ENCODE measurements at places on chromosomes 4 and X. TPM values are rescaled to one million over a fixed set of nuclear protein-coding genes. Genes with fewer than 3 reads are reported as not detected.

GRCh38 chrX:124415115-124415800, 68.9 kb downstream of the SH2D1A start:
- no peak overlapping the region for H3K27ac ChIP-seq
- H3K27me3 ChIP-seq = no peaks in the 10 kb centered on the region
- no peak overlapping the region for H3K4me3 ChIP-seq
- no peaks in the 10 kb centered on the region for H3K4me1 ChIP-seq
- no peaks in the 10 kb centered on the region for H3K36me3 ChIP-seq
- DNase-seq = no peak

DNA sequence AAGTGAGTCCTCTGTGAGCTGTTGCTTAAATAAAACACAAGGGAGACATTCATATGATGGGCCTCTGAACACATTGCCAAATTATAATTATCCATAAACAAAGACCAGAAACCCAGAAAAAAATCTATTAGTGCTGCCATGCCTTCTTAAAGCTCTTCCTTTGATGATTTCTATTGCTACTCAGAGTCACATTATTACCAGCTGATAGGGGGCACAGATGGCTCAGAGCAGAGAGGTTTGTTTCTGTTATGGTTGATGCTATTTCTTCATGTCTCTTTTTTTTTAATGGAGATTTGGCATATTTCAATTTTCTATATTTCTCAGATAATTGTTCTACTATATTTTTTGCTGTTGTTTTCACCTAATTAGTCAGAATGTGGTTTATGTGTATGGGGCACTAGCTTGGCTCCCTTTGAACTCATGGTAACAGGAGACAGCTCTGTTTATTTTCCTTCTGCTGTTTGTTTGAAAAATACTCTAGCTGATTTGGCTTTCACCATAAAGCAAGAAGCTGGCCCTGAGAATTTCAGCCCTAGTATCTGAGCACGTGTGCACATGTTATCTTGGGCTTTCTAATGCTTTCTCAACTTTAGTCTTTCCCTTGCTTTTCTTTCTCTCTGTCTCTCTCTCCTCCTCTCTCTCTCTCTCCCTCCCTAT, 568.8 kb downstream of the PPARGC1A start:
- H3K36me3 ChIP-seq = no peaks in the 10 kb centered on the region
- DNase-seq = no peak
- H3K4me3 ChIP-seq = no peak overlapping the region
- H3K4me1 ChIP-seq = no peaks in the 10 kb centered on the region

- H3K27me3 ChIP-seq = no peaks in the 10 kb centered on the region
- H3K4me1 ChIP-seq = peaks cover 8% of the 10 kb centered on the region
- H3K36me3 ChIP-seq = no peaks in the 10 kb centered on the region
- no peak for DNase-seq
- no peak overlapping the region for H3K4me3 ChIP-seq
Observed at GRCh38 chrX:129650821-129651510, 3.8 kb downstream of the APLN start.

- peak overlapping the region; percentile 64 for H3K4me3 ChIP-seq
- peak overlapping the region; percentile 72 for H3K27ac ChIP-seq
- no peaks in the 10 kb centered on the region for H3K27me3 ChIP-seq
- DNase-seq = no peak
- H3K36me3 ChIP-seq = peaks cover 3% of the 10 kb centered on the region
Observed at GRCh38 chr4:109559625-109559982, 442 bp upstream of the MCUB start.

GRCh38 chrX:99933865-99934264, 476.2 kb downstream of the PCDH19 start:
- no peaks in the 10 kb centered on the region for H3K27me3 ChIP-seq
- DNase-seq = no peak
- H3K27ac ChIP-seq = no peak overlapping the region

GRCh38 chrX:34866646-34867045, 76.0 kb upstream of the FAM47B start:
- H3K36me3 ChIP-seq = no peaks in the 10 kb centered on the region
- DNase-seq = no peak
- no peak overlapping the region for H3K27ac ChIP-seq
- no peaks in the 10 kb centered on the region for H3K27me3 ChIP-seq
- H3K4me1 ChIP-seq = no peaks in the 10 kb centered on the region

DNA sequence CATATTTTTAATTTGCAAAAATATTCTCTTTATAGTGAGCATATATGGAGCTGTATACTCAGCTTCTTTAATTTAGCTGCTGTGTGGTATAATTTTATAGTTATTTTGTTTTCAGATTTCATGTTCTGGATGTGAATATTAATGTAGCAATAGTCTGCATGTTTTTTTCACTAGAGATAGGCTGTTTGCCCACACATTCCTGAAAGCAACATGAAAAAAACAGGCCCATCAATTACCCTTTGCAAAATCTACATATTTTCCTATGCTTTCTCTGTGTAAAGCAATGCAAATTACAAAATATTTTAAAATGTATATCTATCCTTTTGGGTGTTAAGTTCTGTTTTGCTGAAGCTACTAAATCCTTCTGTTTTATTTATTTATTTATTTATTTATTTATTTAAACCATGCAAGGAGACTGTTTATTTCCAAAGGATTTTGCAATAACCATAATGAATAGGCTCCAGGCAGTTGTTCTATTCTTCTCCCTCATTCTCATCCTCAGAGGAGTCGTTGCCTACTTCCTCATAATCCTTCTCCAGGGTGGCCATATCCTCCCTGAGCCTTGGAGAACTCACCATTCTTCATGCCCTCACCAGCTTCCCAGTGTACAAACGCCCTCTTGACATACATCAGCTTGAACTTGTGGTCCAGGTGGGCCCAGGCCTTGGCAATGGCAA, 277.1 kb downstream of the ANKRD50 start:
- no peak for DNase-seq
- no peaks in the 10 kb centered on the region for H3K27me3 ChIP-seq
- H3K27ac ChIP-seq = no peak overlapping the region
- no peak overlapping the region for H3K4me3 ChIP-seq

GRCh38 chrX:39752815-39753214, 344.9 kb downstream of the BCOR start:
- DNase-seq = no peak
- H3K27ac ChIP-seq = no peak overlapping the region
- H3K27me3 ChIP-seq = no peaks in the 10 kb centered on the region
- H3K4me3 ChIP-seq = no peak overlapping the region
- peaks cover 5% of the 10 kb centered on the region for H3K4me1 ChIP-seq

GRCh38 chrX:68989865-68990606, 161.2 kb downstream of the EFNB1 start:
- no peak overlapping the region for H3K4me3 ChIP-seq
- no peak for DNase-seq
- H3K27ac ChIP-seq = no peak overlapping the region

DNA sequence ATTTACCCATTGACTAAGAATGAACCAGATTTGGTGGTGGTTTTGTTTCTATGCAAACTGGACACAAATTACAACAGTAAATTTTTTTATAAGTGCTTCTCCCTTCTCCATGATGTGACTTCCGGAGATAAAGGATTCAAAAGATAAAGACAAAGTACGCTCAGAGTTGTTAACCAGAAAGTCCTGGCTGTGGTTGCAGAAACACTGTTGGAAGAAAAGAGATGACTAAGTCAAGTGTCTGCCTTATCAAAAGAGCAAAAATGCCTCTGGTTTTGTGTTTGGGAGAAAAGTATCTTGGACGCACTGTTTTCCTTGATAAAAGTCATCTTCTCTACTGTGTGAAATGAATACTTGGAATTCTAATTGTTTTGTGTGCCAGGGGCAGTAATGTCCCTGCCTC, 213.4 kb downstream of the GC start:
- no peaks in the 10 kb centered on the region for H3K36me3 ChIP-seq
- DNase-seq = no peak
- no peaks in the 10 kb centered on the region for H3K27me3 ChIP-seq
- no peak overlapping the region for H3K4me3 ChIP-seq
- H3K27ac ChIP-seq = no peak overlapping the region

- DNase-seq = no peak
- H3K36me3 ChIP-seq = no peaks in the 10 kb centered on the region
- no peak overlapping the region for H3K27ac ChIP-seq
- H3K4me3 ChIP-seq = no peak overlapping the region
Observed at GRCh38 chrX:85828771-85829170, 218.6 kb downstream of the CHM start.

- H3K4me3 ChIP-seq = no peak overlapping the region
- no peaks in the 10 kb centered on the region for H3K36me3 ChIP-seq
- no peak overlapping the region for H3K27ac ChIP-seq
- H3K27me3 ChIP-seq = no peaks in the 10 kb centered on the region
Observed at GRCh38 chr4:55238407-55238806, 107.6 kb upstream of the SRD5A3 start.

- H3K36me3 ChIP-seq = no peaks in the 10 kb centered on the region
- DNase-seq = no peak
- peak overlapping the region; percentile 39 for H3K4me3 ChIP-seq
- peaks cover 42% of the 10 kb centered on the region for H3K4me1 ChIP-seq
Observed at GRCh38 chrX:130120746-130121504, 10.6 kb upstream of the ELF4 start.

DNA sequence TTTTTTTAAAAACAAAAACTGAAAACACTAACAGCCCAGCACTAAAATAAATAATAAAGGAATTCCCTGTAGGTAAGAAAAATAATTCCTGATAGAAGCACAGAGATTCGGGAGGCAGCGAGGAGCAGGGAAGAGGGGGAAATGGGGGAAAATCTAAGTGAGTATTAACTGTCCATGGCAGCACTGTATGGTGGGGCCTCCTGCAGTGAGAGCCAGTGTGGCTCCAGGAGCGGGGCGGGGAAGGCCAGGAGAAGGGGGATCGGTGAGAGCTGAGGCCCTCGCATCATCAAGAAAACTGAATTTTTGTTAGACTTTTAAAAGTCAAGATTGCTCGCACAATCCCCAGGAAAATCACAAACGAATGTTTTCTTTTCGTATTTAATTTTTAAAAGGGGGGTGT, 14.1 kb downstream of the RNF212 start:
- H3K4me1 ChIP-seq = 0 out of 2 replicates have a peak, but pooled peaks cover 4% of the 10 kb centered on the region
- no peak overlapping the region for H3K27ac ChIP-seq
- H3K4me3 ChIP-seq = peak overlapping the region; percentile 49
- H3K36me3 ChIP-seq = no peaks in the 10 kb centered on the region
- no peaks in the 10 kb centered on the region for H3K27me3 ChIP-seq
- no peak for DNase-seq

GRCh38 chr4:1331591-1332353, 15.2 kb upstream of the UVSSA start:
- no peaks in the 10 kb centered on the region for H3K27me3 ChIP-seq
- no peaks in the 10 kb centered on the region for H3K4me1 ChIP-seq
- H3K36me3 ChIP-seq = no peaks in the 10 kb centered on the region
- no peak overlapping the region for H3K4me3 ChIP-seq

GRCh38 chrX:31258166-31258565, 186.3 kb upstream of the FTHL17 start:
- no peak for DNase-seq
- no peak overlapping the region for H3K27ac ChIP-seq
- no peaks in the 10 kb centered on the region for H3K27me3 ChIP-seq
- no peaks in the 10 kb centered on the region for H3K36me3 ChIP-seq
- H3K4me1 ChIP-seq = no peaks in the 10 kb centered on the region

- H3K4me3 ChIP-seq = no peak overlapping the region
- H3K4me1 ChIP-seq = no peaks in the 10 kb centered on the region
- no peak overlapping the region for H3K27ac ChIP-seq
- no peak for DNase-seq
Observed at GRCh38 chr4:150032541-150032940, 45.7 kb upstream of the DCLK2 start.

DNA sequence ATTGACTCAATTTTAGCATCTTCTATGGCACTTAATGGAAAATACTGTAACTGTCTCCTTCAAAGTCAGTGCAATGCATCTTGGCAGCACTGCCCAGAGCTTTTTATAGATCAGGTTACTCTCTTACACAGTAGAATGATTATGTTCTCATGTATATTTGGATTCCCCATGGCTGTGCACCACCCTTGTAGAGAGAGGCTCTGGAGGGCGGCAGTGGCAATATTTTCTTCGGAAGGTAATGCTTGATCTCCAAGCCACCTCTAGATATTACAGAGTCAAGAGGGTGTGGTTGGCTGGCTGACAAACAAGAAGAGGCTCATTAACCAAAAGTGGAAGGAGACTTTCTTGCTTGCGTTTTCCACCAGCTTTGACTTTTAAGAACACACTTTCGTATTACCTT, 72.8 kb upstream of the ARSJ start:
- no peak overlapping the region for H3K4me3 ChIP-seq
- H3K4me1 ChIP-seq = no peaks in the 10 kb centered on the region
- H3K27ac ChIP-seq = no peak overlapping the region
- no peaks in the 10 kb centered on the region for H3K36me3 ChIP-seq
- no peaks in the 10 kb centered on the region for H3K27me3 ChIP-seq

Gene OTUD6A
- not detected for total RNA-seq

Gene FAM53A
- 7.0 TPM for total RNA-seq

Gene ATP2B3
- 0.21 TPM for total RNA-seq

Gene CABS1
- total RNA-seq = not detected

Gene TGIF2LX
- total RNA-seq = not detected

Gene IDUA
- 30.6 TPM for total RNA-seq

Gene SFRP2
- total RNA-seq = 0.26 TPM

Gene XG
- not detected for total RNA-seq

Gene GDPD2
- 0.33 TPM for total RNA-seq

Gene IQSEC2
- total RNA-seq = 38.8 TPM

Gene OPN1MW2
- not detected for total RNA-seq

Measured in Panc1 (cell line).